ENCODE measurements at places on chromosomes 4 and X. TPM values are rescaled to one million over a fixed set of nuclear protein-coding genes. Genes with fewer than 3 reads are reported as not detected.

DNA sequence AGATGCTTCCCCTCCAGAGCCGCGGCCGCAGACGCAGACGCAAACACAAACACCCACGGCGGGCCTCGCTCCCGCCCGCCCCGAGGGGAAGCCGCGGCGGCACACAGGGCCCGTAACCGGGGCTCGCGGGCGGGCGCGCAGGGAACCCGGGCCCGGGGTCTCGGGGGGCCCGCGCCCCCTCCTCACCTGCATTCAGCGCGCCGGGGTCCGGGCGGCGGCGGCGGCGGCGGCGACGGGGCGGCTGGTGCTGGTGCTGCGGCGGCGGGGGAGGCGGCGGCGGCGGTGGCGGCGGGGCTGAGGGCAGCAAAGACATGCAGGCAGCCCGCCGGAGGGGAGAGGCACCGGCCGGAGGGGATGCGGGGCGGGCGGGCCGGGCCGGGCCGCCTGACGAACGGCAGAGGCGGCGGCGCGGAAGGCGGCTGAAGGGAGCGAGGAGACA is 255 bp upstream of the CNOT6L start:
- no peaks in the 10 kb centered on the region for H3K27me3 ChIP-seq
- no peak for DNase-seq
- H3K4me3 ChIP-seq = peak overlapping the region; percentile 98
- H3K4me1 ChIP-seq = peaks cover 24% of the 10 kb centered on the region
- no peaks in the 10 kb centered on the region for H3K36me3 ChIP-seq

GRCh38 chr4:74460833-74461232 is 15.9 kb downstream of the AREG start:
- no peak overlapping the region for H3K4me3 ChIP-seq
- no peak for DNase-seq
- no peaks in the 10 kb centered on the region for H3K4me1 ChIP-seq

GRCh38 chr4:123615901-123616300 is 219.3 kb downstream of the SPRY1 start:
- peaks cover 29% of the 10 kb centered on the region for H3K4me1 ChIP-seq
- H3K27ac ChIP-seq = peak overlapping the region; percentile 71
- no peaks in the 10 kb centered on the region for H3K36me3 ChIP-seq
- H3K27me3 ChIP-seq = no peaks in the 10 kb centered on the region

The ELOVL6 gene
- total RNA-seq = 3.6 TPM

DNA sequence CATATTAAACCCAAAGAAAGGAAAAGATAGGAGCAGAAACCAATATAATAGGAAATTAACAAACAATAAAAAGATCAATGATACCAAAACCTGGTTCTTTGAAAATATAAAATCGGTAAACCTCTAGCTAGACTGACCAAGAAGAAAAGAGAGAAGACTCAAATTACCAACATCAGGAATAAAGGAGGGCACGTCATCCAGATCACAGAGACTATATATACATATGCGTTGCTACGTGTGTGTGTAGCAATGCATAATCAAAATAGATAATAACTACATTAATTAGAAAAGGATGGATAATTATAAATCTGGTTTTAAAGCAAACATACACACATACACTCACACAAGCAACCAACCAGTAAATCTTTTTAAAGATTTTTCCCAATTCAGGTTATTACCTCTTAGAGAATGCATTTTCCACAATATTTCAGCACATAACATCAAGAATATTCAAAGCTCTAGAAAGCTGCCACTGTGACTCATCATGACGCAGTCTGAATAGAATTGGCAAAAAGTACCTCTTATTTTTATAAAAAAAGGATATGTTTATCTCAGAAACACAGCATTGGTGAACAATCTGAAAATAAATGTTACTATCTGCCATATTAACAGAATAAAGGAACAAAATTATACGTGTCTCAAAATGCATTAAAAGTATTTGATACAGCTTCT is 41.4 kb upstream of the USP9X start:
- no peak overlapping the region for H3K4me3 ChIP-seq
- H3K27ac ChIP-seq = no peak overlapping the region
- no peaks in the 10 kb centered on the region for H3K4me1 ChIP-seq
- no peak for DNase-seq
- H3K27me3 ChIP-seq = no peaks in the 10 kb centered on the region
- no peaks in the 10 kb centered on the region for H3K36me3 ChIP-seq

GRCh38 chr4:154425514-154425913 is 66.1 kb downstream of the DCHS2 start:
- DNase-seq = no peak
- peaks cover 22% of the 10 kb centered on the region for H3K4me1 ChIP-seq
- H3K27ac ChIP-seq = no peak overlapping the region
- H3K27me3 ChIP-seq = no peaks in the 10 kb centered on the region

The DCAF4L1 gene
- not detected for total RNA-seq

DNA sequence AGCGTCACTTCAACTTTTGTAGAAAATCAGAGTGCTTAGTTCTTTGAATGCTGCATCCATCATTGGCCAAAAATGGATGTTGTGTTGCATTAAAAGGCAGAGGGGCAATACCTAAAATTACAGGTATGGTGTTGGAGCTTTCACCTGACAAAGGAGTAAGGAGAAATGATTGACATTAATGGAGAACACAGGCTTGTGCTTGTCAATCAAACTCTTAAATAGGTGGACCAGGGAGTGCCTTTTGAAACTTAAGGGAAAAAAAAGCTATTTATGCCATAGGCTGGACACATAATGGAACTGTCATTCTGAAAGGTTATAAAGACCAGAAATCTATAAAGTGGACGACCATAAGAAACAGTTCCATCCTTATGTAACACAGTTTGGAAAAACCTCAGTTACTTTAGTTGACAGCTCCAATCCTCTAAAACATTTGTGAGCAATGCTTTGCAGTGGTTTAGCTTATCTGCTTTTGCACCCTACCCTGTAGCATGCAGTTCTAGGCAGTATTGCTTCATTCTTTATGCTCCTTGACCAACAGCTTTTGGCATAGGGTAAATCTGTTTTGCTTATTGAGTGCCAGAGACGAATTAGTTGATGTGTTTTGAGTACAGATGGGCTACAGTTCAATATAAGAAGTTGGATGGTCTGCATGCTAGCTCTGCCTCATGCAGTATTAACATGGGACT is 2.4 kb downstream of the HADH start:
- peak overlapping the region; percentile 96 for H3K27ac ChIP-seq
- DNase-seq = no peak
- H3K4me3 ChIP-seq = no peak overlapping the region
- no peaks in the 10 kb centered on the region for H3K27me3 ChIP-seq

DNA sequence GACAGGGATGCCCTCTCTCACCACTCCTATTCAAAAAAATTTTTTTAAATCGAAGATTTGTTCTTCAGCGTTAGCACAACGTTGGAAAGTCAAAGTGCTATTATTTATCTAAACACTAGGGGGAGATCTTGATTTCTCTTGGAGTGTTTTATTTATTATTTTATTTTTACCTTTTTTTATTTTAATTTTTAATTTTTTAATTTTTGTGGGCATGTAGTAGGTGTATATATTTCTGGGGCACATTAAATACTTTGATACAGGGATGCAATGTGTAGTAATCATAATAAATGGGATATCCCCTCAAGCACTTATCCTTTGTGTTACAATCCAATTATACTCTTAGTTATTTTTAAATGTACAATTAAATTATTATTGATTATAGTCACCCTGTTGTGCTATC is 37.4 kb upstream of the SLC10A4 start:
- H3K36me3 ChIP-seq = no peaks in the 10 kb centered on the region
- no peak overlapping the region for H3K27ac ChIP-seq
- no peaks in the 10 kb centered on the region for H3K27me3 ChIP-seq
- H3K4me1 ChIP-seq = no peaks in the 10 kb centered on the region
- no peak overlapping the region for H3K4me3 ChIP-seq
- DNase-seq = no peak

The RTL9 gene
- total RNA-seq = not detected

GRCh38 chr4:138670681-138671080 is 344.9 kb upstream of the NOCT start:
- H3K27ac ChIP-seq = no peak overlapping the region
- no peaks in the 10 kb centered on the region for H3K27me3 ChIP-seq
- H3K4me3 ChIP-seq = no peak overlapping the region

The TMSB15A gene
- not detected for total RNA-seq

DNA sequence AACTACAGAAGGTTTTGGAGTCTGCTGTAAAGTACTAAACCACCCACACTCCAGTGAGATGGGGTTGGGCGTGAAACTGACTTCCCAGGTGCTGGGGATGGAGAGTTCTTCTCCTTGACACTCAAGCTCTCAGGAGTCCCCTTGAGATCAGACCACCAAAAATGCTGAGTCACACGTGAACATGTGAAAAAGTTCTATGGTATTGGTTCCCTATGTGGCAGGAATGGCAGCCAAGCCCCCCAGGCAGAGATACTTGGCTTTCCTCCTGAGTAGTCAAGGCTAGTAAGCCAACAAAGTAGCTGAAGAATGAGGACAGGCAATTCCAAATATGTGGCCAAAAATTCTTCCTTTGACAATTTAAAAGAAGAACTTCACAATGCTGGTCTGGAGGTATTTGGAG is 222.0 kb upstream of the ADAMTS3 start:
- H3K27ac ChIP-seq = no peak overlapping the region
- no peaks in the 10 kb centered on the region for H3K27me3 ChIP-seq

The IGBP1 gene
- 71.5 TPM for total RNA-seq

The SPIN3 gene
- 9.3 TPM for total RNA-seq

GRCh38 chr4:72974694-72975487 is 94.6 kb downstream of the COX18 start:
- H3K27ac ChIP-seq = no peak overlapping the region
- no peaks in the 10 kb centered on the region for H3K36me3 ChIP-seq
- H3K27me3 ChIP-seq = no peaks in the 10 kb centered on the region
- no peak overlapping the region for H3K4me3 ChIP-seq
- DNase-seq = no peak
- no peaks in the 10 kb centered on the region for H3K4me1 ChIP-seq

DNA sequence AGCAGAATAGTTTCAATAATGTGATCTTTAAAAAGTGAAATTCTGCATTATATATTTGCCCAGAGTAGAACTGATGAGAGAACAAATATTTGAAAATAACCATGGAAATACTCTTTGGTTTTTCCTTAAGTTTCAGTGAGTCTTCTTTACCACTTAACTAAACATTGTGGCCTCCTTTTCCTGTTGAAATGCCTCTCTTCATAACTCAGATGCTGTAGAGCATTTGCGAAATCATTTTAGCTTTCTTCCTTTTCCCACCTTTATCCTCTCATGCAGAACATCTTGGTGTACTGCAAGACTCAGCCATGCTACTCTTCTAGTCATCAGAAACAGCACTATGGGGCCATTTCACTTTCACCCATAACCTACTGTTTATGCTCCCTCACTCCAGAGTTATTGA is 48.2 kb downstream of the CASK start:
- no peaks in the 10 kb centered on the region for H3K36me3 ChIP-seq
- no peak overlapping the region for H3K27ac ChIP-seq
- no peaks in the 10 kb centered on the region for H3K27me3 ChIP-seq
- no peaks in the 10 kb centered on the region for H3K4me1 ChIP-seq

The TBX22 gene
- total RNA-seq = not detected

The TMPRSS11D gene
- total RNA-seq = not detected

DNA sequence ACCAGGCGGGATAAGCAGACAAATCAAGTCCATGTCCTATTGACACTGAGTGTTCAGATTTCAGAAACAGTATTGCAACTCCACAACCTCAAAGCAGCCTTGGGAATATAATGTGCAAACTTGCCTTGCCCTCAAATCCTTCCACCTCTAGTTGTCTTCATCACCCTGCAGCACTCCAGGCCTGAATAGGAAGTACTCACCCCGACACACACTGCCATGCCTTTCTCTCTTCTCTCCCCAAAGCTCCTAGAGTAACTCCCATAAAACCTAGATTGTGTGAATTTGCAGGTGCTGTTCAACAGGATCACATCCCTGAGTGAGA is 19.6 kb downstream of the ACSL1 start:
- no peak overlapping the region for H3K4me3 ChIP-seq
- peaks cover 49% of the 10 kb centered on the region for H3K4me1 ChIP-seq
- H3K36me3 ChIP-seq = no peaks in the 10 kb centered on the region
- no peak for DNase-seq
- H3K27ac ChIP-seq = peak overlapping the region; percentile 5
- no peaks in the 10 kb centered on the region for H3K27me3 ChIP-seq

The GDPD2 gene
- total RNA-seq = not detected

DNA sequence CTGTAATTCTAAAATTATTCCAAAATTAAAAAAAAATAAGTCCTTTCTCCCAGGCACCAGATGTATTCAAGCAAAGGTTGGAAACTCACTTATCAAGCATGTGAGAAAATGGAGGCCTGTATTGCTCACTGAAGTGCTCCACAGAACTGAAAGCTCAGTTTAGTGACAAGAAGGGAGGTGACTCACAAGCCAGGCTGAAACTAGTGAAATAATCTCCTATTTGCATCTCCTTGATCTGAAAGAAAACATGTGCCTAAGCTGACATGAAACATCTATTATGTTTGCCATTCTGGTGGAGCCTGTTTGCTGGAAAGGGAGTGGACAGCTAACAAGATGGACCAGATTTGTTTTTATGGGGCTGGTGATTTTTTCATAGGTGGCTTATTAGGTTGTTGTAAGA is 54.0 kb upstream of the AMELX start:
- DNase-seq = no peak
- H3K27me3 ChIP-seq = no peaks in the 10 kb centered on the region
- H3K27ac ChIP-seq = no peak overlapping the region
- H3K4me3 ChIP-seq = no peak overlapping the region
- H3K36me3 ChIP-seq = no peaks in the 10 kb centered on the region
- H3K4me1 ChIP-seq = no peaks in the 10 kb centered on the region

The COL4A5 gene
- total RNA-seq = 7.8 TPM

The ZFP42 gene
- not detected for total RNA-seq

The HSFX2 gene
- not detected for total RNA-seq

- H3K27ac ChIP-seq = no peak overlapping the region
- H3K27me3 ChIP-seq = no peaks in the 10 kb centered on the region
- DNase-seq = no peak
- no peaks in the 10 kb centered on the region for H3K4me1 ChIP-seq
- H3K4me3 ChIP-seq = no peak overlapping the region
These were observed 6.4 kb downstream of the PPEF2 start for GRCh38 chr4:75895744-75896314.

DNA sequence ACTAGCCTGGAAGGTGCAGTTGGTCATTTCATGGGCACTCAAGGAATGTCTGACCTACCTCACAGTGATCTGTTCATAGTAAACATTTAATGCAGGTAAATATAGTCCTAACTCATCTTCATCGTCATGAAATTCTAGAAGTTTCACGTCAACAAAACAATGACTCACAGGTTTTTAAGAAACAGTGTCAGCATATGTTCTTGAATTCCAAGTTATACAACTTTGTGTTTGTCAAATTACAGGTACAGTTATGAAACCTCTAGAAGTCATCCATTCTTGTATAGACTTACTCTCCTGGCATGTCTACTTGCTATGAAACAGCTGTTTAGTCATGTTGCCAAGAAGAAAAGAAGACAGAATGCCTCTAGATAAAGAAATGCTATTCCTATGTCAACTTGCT is 46.6 kb downstream of the AFM start:
- H3K27ac ChIP-seq = no peak overlapping the region
- no peaks in the 10 kb centered on the region for H3K4me1 ChIP-seq
- H3K4me3 ChIP-seq = no peak overlapping the region
- no peaks in the 10 kb centered on the region for H3K36me3 ChIP-seq
